Activated T-helper 9 cell treated with anti-CD3 and anti-CD28 coated beads, Interleukin-2, amount 50 U/mL, for 16 hours (primary cell): ENCODE measurements at places on chromosomes 2 and 18.

DNA sequence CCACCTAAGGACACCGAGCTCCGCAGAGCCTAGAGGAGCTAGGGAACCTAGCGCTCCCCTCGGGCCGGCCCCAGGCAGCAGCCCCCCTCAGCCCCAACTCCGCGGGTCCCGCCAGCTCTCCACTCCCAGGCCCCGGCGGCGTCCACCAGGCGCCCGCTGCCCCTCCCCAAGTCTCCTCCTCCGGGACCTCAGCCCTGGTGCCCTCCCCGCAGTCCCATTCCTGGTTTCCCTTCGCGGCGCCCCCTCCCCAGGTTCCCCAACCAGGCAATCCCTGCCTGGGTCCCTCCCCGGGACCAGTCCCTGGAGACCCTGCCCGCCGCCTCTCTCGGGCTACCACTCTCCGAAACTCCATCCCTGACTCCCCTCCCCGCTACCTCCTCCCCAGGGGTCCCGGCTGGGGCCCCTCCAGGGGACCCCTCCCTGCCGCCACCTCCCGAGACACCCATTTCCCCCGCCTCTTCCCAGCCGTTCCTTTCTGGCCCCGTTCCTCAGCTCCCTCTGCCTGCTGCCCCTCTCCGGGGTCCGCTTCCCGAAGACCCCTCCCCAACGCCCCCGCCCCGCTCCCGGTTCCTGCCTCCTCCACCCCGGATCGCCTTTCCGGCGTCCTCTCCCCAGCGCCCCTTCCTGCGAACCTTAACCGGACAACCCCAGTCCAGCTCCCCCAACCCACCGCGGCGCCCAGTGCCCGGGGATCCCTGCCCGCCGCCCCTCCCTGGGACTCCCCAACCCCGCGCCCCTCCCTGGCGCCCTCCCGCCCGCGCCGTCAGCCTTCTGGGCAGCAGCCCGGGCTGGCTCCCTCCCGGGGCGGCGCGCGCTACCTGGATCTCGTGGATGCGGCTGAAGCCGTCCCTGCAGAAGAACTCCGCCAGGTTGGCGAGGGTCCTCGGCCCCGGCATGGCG lies 678 bp downstream of the CYP27C1 start:
- DNase-seq, result no peak

GRCh38 chr2:25042321-25043240 lies 705 bp downstream of the EFR3B start:
- DNase-seq, result no peak

GRCh38 chr2:9423922-9424272 lies 443 bp downstream of the CPSF3 start:
- DNase-seq, result no peak

GRCh38 chr18:12053289-12053688 lies 40.4 kb upstream of the ANKRD62 start:
- no peak for DNase-seq

DNA sequence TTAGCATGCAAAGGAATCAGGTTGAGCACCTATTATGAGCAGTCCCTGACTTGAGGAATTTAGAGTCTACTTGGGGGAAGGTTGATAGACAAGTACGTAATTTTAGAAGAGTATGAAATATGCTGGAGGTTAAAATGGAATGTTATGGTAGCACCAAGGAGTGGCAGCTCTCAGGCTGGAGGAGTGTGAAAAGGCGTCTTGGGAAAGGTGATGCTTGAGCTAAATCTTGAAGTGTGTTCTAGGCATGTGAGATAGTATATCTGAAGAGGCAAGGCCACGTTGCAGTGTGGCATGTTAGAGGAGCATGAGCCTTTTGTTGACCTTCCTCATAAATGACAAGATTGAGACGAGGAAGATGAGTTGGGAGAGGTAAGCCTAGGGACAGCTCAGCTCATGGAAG lies 39.3 kb downstream of the ADAM23 start:
- no peak for DNase-seq

GRCh38 chr2:37367310-37367709 lies 22.9 kb downstream of the QPCT start:
- no peak for DNase-seq
